Activated CD4-positive, alpha-beta T cell treated with anti-CD3 and anti-CD28 coated beads for 24 hours (primary cell): ENCODE measurements at places on chromosomes 16 and 17.

DNA sequence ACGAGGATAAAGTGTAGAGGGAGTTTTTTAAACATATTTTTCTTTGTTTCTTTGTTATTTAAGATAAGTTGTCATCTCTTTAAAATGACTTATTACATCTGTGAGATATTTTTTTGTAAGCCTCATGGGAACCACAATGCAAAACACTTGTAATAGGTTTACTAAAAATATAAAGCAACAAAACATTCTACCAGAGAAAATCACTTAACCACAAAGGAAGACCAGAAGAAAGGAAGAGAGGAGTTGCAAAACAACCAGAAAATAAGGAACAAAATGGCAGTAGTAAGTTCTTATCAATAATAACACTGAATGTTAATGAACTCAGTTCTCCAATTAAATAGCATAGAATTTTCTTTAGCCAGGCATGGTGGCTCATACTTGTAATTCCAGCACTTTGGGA, 22.9 kb downstream of the DHRS7B start:
- DNase-seq: no peak

GRCh38 chr16:31528523-31529107, 915 bp downstream of the AHSP start:
- DNase-seq: no peak

- no peak for DNase-seq
Measured at GRCh38 chr16:85046931-85047866, 19.6 kb downstream of the KIAA0513 start.

GRCh38 chr17:61395983-61396585, 3.6 kb upstream of the TBX2 start:
- DNase-seq: no peak

GRCh38 chr16:51569203-51569931, 418.3 kb upstream of the SALL1 start:
- no peak for DNase-seq

DNA sequence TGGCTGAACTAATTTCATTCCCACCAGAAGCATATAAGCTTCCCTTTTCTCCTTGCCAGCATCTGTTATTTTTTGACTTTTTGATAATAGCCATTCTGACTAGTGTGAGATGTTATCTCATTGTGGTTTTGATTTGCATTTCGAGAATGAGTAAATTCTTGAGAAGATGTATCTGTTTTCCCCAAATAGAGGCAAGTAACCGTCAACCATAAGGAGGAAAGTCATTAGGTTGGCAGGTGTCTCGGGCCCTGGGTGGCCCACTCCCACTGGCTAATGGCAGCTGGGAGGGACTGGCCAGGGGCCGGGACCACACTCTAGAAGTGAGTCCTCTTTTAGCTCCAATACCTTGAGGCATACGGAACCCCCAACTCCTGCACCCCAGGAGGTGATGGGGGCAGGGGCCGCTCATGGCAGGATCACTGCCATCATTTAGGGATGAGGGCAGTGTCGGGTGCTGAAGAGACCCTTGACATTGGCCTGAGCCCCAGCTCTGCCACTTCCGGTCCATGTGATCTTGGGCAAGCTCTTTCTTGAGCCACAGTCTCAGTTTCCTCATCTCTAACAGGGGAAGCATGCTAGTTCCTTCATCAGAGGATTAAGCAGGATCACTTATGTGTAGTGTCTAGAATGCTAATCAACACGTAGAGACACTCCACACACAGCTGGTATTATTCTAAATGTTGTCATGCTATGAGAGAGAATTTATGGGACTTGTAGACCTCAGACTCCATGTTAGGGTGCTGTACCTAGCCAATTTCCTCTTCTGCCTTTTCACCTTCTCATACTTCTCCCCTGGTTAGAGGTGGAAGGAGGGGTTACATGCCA, 44.3 kb downstream of the RGS9 start:
- peak; percentile 21 for DNase-seq

DNA sequence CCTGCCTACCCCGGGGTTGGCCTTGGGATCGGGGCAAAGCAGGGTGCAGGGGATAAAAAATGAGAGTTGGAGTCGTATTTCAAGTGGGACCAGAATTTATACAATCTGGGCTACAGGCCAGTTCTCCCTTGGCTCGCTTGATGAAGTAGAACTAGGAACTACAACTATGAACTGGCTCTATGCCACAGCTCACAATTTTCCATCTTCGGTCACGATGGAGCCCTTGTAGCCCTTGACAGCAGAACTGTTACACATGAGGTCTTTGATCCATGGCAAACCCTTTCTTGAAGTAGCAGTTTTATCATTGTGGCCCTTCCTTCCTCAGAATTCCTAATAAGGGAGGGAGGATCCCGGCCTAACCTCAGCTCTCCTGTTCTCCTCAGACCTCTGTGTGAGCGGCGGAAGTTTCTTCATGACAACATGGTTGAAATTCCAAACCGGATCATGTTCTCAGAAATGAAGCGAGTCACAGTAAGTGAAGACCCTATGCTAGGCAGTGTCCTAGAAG, 17.1 kb downstream of the LIG3 start:
- no peak for DNase-seq

GRCh38 chr16:51592535-51593300, 441.6 kb upstream of the SALL1 start:
- no peak for DNase-seq

- DNase-seq: no peak
Measured at GRCh38 chr16:51111759-51112158, 39.3 kb downstream of the SALL1 start.

DNA sequence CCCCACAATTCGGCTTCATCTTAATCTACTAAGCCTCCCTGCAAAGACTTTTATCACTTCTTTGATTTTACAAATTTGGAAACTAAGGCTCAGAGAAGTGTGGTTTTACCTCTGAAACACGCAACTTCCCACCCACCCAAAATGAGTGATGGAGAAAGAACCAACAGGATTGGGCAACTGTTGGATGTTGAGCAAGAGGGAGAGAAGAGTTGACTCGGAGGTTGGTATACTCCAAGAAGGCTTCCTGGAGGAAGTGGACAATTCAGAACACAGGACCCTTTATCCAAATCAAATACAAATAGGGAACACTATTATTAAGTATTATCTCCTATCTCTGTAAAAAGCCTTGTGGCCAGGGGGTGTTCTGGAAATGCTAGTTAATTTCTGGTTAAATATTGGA, 323.0 kb downstream of the C16orf95 start:
- no peak for DNase-seq

DNA sequence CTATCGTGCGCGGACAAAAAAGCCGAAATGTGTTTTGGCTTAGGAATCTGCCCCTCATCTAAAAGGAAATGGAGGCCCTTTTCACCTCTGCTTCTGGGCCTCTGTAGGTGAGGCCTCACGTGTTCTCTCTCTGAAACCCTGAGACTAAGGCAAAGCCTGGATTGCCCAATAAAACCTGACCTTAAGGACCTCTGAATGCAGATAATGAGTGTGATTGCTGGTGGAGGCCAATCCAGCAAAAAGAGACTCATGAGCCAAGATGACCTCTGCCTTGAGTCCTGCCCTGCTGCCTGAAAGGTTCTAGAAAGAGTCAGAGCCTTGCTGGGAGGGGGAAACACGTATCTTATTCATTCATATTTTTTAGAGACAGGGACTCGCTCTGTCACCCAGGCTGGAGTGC, 44.5 kb upstream of the ABR start:
- DNase-seq: no peak

- DNase-seq: no peak
Measured at GRCh38 chr17:979212-979538, 401 bp downstream of the NXN start.

GRCh38 chr16:67256701-67257230, 8.0 kb downstream of the SLC9A5 start:
- DNase-seq: no peak

- no peak for DNase-seq
Measured at GRCh38 chr16:51132490-51133115, 18.5 kb downstream of the SALL1 start.

GRCh38 chr17:55664287-55664686, 58.4 kb downstream of the TMEM100 start:
- no peak for DNase-seq

DNA sequence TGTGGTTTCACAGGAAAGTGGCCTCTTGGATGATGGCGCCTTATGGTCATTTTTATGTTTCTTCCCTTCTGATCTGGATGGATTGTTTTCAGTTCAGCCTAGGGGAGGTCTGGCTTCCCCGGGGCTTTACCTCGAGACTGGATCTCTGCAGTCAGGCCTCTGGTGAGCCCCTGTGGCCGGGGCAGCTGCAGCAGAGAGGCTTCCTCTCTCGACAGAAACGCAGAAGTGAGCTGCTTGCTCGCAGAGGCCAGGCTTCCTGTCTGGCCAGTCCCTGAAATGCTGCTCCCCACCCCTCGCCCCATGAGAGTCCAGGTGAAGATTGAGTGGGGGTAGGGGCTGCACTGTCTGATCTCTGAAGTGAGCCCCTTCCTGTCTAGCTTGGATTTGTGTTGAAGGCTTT, 44.0 kb downstream of the PLCG2 start:
- no peak for DNase-seq

- no peak for DNase-seq
Measured at GRCh38 chr17:18353541-18353940, 9.8 kb downstream of the SHMT1 start.

GRCh38 chr16:3607634-3608033, 3.8 kb downstream of the SLX4 start:
- no peak for DNase-seq

DNA sequence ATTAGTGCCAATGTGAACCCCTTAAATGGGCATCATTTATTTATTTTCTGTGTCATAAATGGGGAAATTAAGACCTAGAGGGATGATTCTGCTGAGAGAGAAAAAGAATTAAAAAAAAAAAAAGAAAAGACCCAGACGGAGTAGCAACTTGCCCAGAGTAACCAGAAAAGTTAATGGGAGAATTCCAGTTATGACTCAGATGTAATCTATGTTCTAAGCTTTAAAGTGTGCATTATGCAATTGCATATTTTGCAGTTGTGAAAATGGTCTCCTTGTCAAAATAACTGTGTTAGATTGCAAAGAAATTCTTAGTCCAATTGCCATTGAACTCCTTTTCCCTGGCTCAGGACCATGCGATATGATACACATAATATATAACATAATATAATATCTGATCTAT, 38.6 kb upstream of the TBX2 start:
- DNase-seq: no peak

GRCh38 chr17:80588702-80589383, 44.2 kb downstream of the RPTOR start:
- no peak for DNase-seq

DNA sequence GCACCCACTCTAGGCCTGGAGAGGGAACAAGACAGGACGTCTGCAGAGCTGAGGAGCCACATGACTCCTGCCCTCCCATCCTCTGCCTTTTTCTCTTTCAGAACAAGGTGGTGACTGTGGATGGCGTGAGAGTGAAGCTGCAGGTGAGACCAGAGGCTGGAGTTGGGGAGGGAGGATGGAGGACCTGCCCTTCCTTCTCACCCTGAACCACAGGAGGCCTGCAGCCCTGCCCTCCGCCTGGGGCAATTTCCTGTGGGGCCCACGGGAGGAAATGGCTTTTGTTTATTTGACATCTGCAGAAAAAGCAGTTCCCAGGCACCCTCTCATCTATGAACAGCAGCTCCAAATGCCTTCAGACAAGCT, 5.1 kb downstream of the RAB37 start:
- DNase-seq: no peak

DNA sequence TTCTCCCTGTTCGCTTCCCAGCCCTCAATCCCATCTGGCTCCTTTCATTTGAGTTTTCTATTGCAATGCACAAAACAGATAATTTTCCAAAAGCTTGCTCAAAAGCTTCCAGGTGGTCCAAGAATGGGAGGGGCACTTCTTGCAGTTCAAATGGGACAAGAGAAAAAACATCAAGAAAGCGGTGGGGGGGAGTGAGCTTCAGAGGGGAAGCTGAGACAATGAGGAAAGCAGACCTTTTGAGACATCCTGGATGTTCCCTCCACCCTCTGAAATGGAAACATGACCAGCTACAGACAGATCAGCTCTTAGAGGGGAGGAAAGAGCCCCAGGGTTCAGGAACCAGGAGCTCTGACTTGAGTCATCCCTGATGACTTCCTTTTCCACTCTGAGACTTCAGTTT, 368.2 kb downstream of the SLC39A11 start:
- no peak for DNase-seq

- DNase-seq: no peak
Measured at GRCh38 chr16:24203675-24204074, 52.5 kb upstream of the CACNG3 start.

GRCh38 chr17:65402513-65403496, 158.6 kb downstream of the AXIN2 start:
- no peak for DNase-seq

DNA sequence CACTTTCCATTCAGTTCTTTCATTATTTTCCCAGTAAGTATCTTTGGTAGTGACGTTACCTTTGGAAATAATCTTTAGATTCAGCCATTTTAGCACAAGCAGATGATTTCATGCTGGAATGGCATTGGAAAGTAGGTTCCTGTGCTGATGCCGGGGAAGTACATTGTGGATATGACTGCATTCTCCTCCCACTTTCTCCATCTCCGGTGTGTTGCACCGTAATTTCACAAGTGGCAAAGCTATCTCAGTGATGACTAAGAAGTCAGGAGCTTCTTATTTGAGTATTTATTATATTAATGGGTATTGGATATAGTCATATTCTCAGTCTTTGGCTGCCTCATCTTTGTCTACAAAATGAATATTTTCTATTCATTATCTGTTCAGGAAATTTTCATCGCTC, 69.8 kb downstream of the MRTFB start:
- no peak for DNase-seq

GRCh38 chr17:49691086-49691676, 13.3 kb upstream of the SPOP start:
- no peak for DNase-seq

- no peak for DNase-seq
Measured at GRCh38 chr16:2152695-2153506, 2.7 kb upstream of the TRAF7 start.
